ENCODE measurements at places on chromosomes 3 and 15. TPM values are rescaled to one million over a fixed set of nuclear protein-coding genes. Genes with fewer than 3 reads are reported as not detected.

- DNase-seq: no peak
- H3K4me3 ChIP-seq: no peak overlapping the region
- H3K27me3 ChIP-seq: no peaks in the 10 kb centered on the region
- no peaks in the 10 kb centered on the region for H3K4me1 ChIP-seq
- H3K27ac ChIP-seq: no peak overlapping the region
- H3K36me3 ChIP-seq: no peaks in the 10 kb centered on the region
Measured at GRCh38 chr3:64664397-64664796, 23.4 kb downstream of the ADAMTS9 start.

- H3K36me3 ChIP-seq: peaks cover 31% of the 10 kb centered on the region
- H3K4me1 ChIP-seq: peaks cover 36% of the 10 kb centered on the region
- peak overlapping the region; percentile 33 for H3K27ac ChIP-seq
- H3K27me3 ChIP-seq: no peaks in the 10 kb centered on the region
Measured at GRCh38 chr3:129281726-129282125, 3.1 kb downstream of the HMCES start.

GRCh38 chr3:160754371-160754854 is 1.6 kb upstream of the PPM1L start:
- peak; percentile 9 for DNase-seq
- H3K36me3 ChIP-seq: peaks cover 4% of the 10 kb centered on the region
- H3K27ac ChIP-seq: peak overlapping the region; percentile 85
- peaks cover 37% of the 10 kb centered on the region for H3K4me1 ChIP-seq

GRCh38 chr3:179872842-179873241 is 163.9 kb downstream of the PEX5L start:
- no peak overlapping the region for H3K27ac ChIP-seq
- H3K27me3 ChIP-seq: no peaks in the 10 kb centered on the region

- H3K27me3 ChIP-seq: no peaks in the 10 kb centered on the region
- H3K4me3 ChIP-seq: peak overlapping the region; percentile 70
- DNase-seq: no peak
- peaks cover 66% of the 10 kb centered on the region for H3K4me1 ChIP-seq
- peaks cover 21% of the 10 kb centered on the region for H3K36me3 ChIP-seq
Measured at GRCh38 chr3:98536456-98537017, 4.8 kb downstream of the GPR15 start.

GRCh38 chr3:58666683-58667082 is at the start of gene FAM3D:
Gene FAM3D (minus strand): TSS chr3:58666774. CDS start chr3:58655563, 11,211 bp downstream.
- no peak within 1 kb of the TSS for H3K4me3 ChIP-seq
- no peak within 1 kb of the TSS for H3K27ac ChIP-seq
- no peaks in the 10 kb centered on the region for H3K36me3 ChIP-seq
- H3K27me3 ChIP-seq: no peaks in the 10 kb centered on the region

GRCh38 chr15:41006479-41006878 is 53.2 kb downstream of the CHAC1 start:
- no peak for DNase-seq
- H3K4me3 ChIP-seq: no peak overlapping the region
- peaks cover 22% of the 10 kb centered on the region for H3K36me3 ChIP-seq
- peaks cover 1% of the 10 kb centered on the region for H3K4me1 ChIP-seq
- no peaks in the 10 kb centered on the region for H3K27me3 ChIP-seq
- H3K27ac ChIP-seq: no peak overlapping the region

- no peaks in the 10 kb centered on the region for H3K36me3 ChIP-seq
- no peak for DNase-seq
- H3K27ac ChIP-seq: no peak overlapping the region
- H3K4me3 ChIP-seq: no peak overlapping the region
- peaks cover 2% of the 10 kb centered on the region for H3K27me3 ChIP-seq
- H3K4me1 ChIP-seq: no peaks in the 10 kb centered on the region
Measured at GRCh38 chr3:111471831-111472230, 70.2 kb upstream of the CD96 start.

GRCh38 chr15:66251790-66252684 is 1.5 kb downstream of the MEGF11 start:
- H3K27me3 ChIP-seq: peaks cover 80% of the 10 kb centered on the region
- peaks cover 3% of the 10 kb centered on the region for H3K36me3 ChIP-seq
- no peak overlapping the region for H3K27ac ChIP-seq
- H3K4me1 ChIP-seq: peaks cover 15% of the 10 kb centered on the region
- peak overlapping the region; percentile 71 for H3K4me3 ChIP-seq

DNA sequence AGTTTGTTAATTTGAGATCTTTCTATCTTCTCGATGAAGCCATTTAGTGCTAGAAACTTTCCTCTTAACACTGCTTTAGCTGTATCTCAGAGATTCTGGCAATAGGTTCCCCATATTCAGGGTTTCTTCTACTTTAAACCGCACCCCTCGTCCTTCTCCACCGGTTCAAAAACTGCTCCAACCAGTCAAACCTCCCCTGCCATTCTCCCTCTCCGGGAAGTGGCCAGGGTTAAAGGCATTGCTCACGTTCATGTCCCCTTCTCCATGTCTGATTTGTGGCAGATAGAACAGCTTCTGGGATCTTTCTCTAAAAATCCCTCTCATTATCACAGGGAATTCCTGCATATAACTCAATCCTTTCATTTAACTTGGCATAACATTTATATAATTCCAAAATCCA is 14.4 kb downstream of the ALDH1L1 start:
- peaks cover 7% of the 10 kb centered on the region for H3K27me3 ChIP-seq
- no peak overlapping the region for H3K27ac ChIP-seq
- H3K4me1 ChIP-seq: no peaks in the 10 kb centered on the region
- no peak overlapping the region for H3K4me3 ChIP-seq
- no peak for DNase-seq
- H3K36me3 ChIP-seq: no peaks in the 10 kb centered on the region

DNA sequence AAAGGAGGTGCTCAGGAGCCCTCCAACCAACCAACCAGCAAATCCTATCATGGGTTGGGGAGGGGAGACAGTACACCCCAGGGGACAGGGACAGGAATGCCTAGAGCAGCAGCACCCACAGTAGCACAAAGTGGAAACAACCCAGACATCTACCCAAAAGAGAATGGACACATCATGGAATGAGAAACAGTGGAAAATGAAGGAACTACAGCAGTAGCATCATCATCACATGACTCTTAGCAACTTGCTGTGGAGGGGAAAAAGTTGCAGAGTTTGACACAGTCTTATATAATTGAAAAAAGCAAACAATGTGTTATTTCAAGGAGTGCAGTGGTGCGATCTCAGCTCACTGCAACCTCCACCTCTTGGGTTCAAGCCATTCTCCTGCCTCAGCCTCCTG is 11.0 kb downstream of the C3orf22 start:
- no peak overlapping the region for H3K27ac ChIP-seq
- H3K4me3 ChIP-seq: no peak overlapping the region
- DNase-seq: no peak

GRCh38 chr15:64548235-64548634 is 87.9 kb downstream of the ZNF609 start:
- H3K4me3 ChIP-seq: no peak overlapping the region
- no peak for DNase-seq
- peaks cover 4% of the 10 kb centered on the region for H3K4me1 ChIP-seq
- H3K27me3 ChIP-seq: no peaks in the 10 kb centered on the region

GRCh38 chr3:150344079-150344759 is 63.9 kb upstream of the TSC22D2 start:
- H3K4me1 ChIP-seq: no peaks in the 10 kb centered on the region
- H3K27me3 ChIP-seq: peaks cover 11% of the 10 kb centered on the region
- DNase-seq: no peak
- no peak overlapping the region for H3K27ac ChIP-seq
- no peak overlapping the region for H3K4me3 ChIP-seq
- no peaks in the 10 kb centered on the region for H3K36me3 ChIP-seq

DNA sequence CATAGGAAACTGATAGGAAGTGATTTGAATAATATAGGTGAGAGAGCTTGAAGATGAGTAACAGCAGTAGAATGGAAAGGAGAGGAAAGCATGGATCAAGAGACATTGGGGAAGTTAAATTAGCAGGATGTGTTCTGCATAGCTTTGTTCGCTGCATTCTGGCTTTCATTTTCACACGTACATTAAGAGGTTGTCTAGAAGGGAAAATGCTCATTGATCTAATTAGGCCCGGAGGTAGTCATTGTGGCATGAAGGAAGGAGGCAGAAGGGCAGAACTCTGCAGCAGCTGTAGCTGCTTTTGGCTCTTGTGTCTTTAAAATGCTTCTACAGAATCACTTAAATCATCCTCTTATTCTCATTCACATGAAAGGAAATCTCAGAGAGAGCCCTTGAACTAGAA is 40.3 kb downstream of the KCNAB1 start:
- peaks cover 6% of the 10 kb centered on the region for H3K27me3 ChIP-seq
- no peak overlapping the region for H3K4me3 ChIP-seq
- H3K27ac ChIP-seq: no peak overlapping the region
- DNase-seq: no peak

GRCh38 chr15:68610825-68611224 is 32.0 kb downstream of the CORO2B start:
- no peaks in the 10 kb centered on the region for H3K4me1 ChIP-seq
- no peak overlapping the region for H3K4me3 ChIP-seq
- H3K27me3 ChIP-seq: peaks cover 12% of the 10 kb centered on the region
- no peak for DNase-seq
- no peak overlapping the region for H3K27ac ChIP-seq
- H3K36me3 ChIP-seq: no peaks in the 10 kb centered on the region

GRCh38 chr3:187025254-187025655 is 94.9 kb downstream of the ST6GAL1 start:
- peak overlapping the region; percentile 97 for H3K27ac ChIP-seq
- H3K27me3 ChIP-seq: no peaks in the 10 kb centered on the region
- DNase-seq: peak; percentile 43

- no peaks in the 10 kb centered on the region for H3K36me3 ChIP-seq
- H3K27me3 ChIP-seq: no peaks in the 10 kb centered on the region
- H3K4me1 ChIP-seq: no peaks in the 10 kb centered on the region
- no peak overlapping the region for H3K27ac ChIP-seq
Measured at GRCh38 chr3:35894735-35895134, 255.4 kb downstream of the ARPP21 start.

- no peak overlapping the region for H3K4me3 ChIP-seq
- H3K27me3 ChIP-seq: no peaks in the 10 kb centered on the region
- no peak for DNase-seq
- H3K4me1 ChIP-seq: no peaks in the 10 kb centered on the region
- H3K36me3 ChIP-seq: no peaks in the 10 kb centered on the region
Measured at GRCh38 chr3:117622171-117622841, 912.7 kb downstream of the TUSC7 start.

GRCh38 chr3:51687431-51688205 is 16.6 kb downstream of the TEX264 start:
- no peak for DNase-seq
- peaks cover 67% of the 10 kb centered on the region for H3K4me1 ChIP-seq
- peak overlapping the region; percentile 76 for H3K4me3 ChIP-seq
- no peaks in the 10 kb centered on the region for H3K27me3 ChIP-seq
- H3K36me3 ChIP-seq: peaks cover 43% of the 10 kb centered on the region

- H3K4me1 ChIP-seq: no peaks in the 10 kb centered on the region
- no peak overlapping the region for H3K4me3 ChIP-seq
Measured at GRCh38 chr15:101614001-101614585, 38.1 kb downstream of the TM2D3 start.

DNA sequence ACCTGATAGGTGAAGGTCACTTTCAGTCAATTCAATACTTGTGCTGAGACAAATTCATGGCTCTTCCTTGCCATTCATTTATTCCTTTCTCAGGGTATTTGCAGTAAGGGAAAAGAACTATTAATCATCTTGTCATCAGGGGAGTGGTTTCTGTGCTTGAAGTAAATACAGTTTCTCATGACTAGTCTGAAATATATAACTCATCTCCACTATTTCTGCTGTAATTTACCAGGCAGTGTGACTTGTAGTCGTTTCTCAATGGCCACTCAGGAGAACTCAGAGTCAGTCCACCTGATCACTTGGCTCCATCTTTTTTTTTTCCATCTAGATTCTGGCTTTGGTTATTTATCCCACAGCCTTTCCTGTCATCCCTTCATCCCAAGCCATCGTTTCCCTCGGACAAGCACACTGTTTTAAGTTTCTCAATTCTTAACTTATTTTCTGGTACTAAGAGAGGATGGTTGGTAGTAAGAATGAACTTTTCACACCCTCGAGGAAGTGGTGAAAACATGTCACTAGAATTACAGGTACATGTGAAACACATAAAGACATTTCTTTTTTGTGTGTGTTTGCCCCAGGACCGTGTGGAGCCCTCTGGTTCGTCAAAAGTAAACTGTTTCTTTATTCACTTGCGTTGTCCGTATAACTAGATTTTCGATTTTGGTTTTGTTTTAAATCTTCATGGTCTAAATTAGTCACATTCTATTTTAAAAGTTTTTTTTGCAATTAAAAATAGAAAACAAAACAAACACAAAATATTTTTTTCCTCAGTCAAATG is 620.2 kb downstream of the ZBBX start:
- no peak overlapping the region for H3K4me3 ChIP-seq
- DNase-seq: no peak
- H3K4me1 ChIP-seq: no peaks in the 10 kb centered on the region
- H3K27ac ChIP-seq: no peak overlapping the region

- no peak overlapping the region for H3K4me3 ChIP-seq
- peaks cover 2% of the 10 kb centered on the region for H3K27me3 ChIP-seq
- H3K27ac ChIP-seq: no peak overlapping the region
- no peaks in the 10 kb centered on the region for H3K36me3 ChIP-seq
Measured at GRCh38 chr3:134877788-134878187, 82.7 kb downstream of the EPHB1 start.

DNA sequence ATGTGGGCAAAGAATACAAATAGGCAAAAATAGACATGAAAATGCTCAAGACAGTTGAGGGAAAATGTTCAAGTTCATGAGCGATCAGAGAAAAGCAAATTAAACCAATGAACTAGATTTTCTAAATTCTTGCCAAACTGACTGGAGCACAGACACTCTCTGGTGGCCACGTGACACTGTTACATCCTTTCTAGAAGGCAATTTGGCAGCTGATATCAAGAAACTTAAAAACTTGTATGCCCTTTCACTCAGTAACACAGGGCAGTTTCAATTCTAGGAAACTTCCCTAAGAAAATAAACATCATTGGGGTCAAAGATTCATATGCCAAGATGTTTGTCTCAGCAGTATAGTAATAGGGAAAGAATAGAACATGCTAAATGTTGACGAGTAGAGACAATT is 52.2 kb downstream of the ABHD5 start:
- no peak overlapping the region for H3K27ac ChIP-seq
- no peak overlapping the region for H3K4me3 ChIP-seq
- peaks cover 4% of the 10 kb centered on the region for H3K27me3 ChIP-seq
- H3K36me3 ChIP-seq: no peaks in the 10 kb centered on the region
- H3K4me1 ChIP-seq: no peaks in the 10 kb centered on the region
- DNase-seq: no peak

- peaks cover 26% of the 10 kb centered on the region for H3K27me3 ChIP-seq
- H3K4me3 ChIP-seq: no peak overlapping the region
- H3K4me1 ChIP-seq: peaks cover 11% of the 10 kb centered on the region
- H3K36me3 ChIP-seq: peaks cover 2% of the 10 kb centered on the region
Measured at GRCh38 chr3:84961011-84961410, 2.2 kb downstream of the CADM2 start.

The IL17RD gene
- not detected for total RNA-seq

The MME gene
- not detected for total RNA-seq

The PGBD4 gene
- total RNA-seq: 3.9 TPM

The SCN11A gene
- total RNA-seq: 0.05 TPM

The PRKCD gene
- total RNA-seq: 24.8 TPM

The ENTPD3 gene
- total RNA-seq: not detected

The GOLGA6L7 gene
- not detected for total RNA-seq

The ZMAT3 gene
- total RNA-seq: 16.9 TPM

The LEKR1 gene
- total RNA-seq: not detected

The LRTM1 gene
- not detected for total RNA-seq

The CATSPER2 gene
- 8.9 TPM for total RNA-seq

The MAGI1 gene
- total RNA-seq: 0.69 TPM

The FBXL22 gene
- 0.83 TPM for total RNA-seq

The TTLL13 gene
- total RNA-seq: 0.29 TPM

The KIF7 gene
- 2.4 TPM for total RNA-seq

All from activated T-helper 1 cell treated with anti-CD3 and anti-CD28 coated beads, Interleukin-12 subunit alpha, Interleukin-12 subunit beta, Interleukin-2, Interleukin-4 antibody, amounts not matched to agents 30 ng/mL and 10 ng/mL and 1 ng/mL, durations not matched to agents 14 hours and 24 hours and 36 hours (primary cell).